ENCODE measurements at places on chromosomes 12 and 14.

- DNase-seq: no peak
These were observed 12.6 kb upstream of the CD69 start for GRCh38 chr12:9773216-9773877.

- peak; percentile 60 for DNase-seq
These were observed 16.6 kb downstream of the FBRSL1 start for GRCh38 chr12:132506328-132507160.

GRCh38 chr12:100168562-100168961 lies 25.9 kb upstream of the BLTP3B start:
- no peak for DNase-seq

- no peak for DNase-seq
These were observed 144.9 kb upstream of the CRY1 start for GRCh38 chr12:107238296-107238695.

- DNase-seq: peak; percentile 37
These were observed at the start of gene KIF5A for GRCh38 chr12:57549909-57550640. Gene KIF5A (plus strand): TSS chr12:57550044. CDS start chr12:57550272, 228 bp downstream.

DNA sequence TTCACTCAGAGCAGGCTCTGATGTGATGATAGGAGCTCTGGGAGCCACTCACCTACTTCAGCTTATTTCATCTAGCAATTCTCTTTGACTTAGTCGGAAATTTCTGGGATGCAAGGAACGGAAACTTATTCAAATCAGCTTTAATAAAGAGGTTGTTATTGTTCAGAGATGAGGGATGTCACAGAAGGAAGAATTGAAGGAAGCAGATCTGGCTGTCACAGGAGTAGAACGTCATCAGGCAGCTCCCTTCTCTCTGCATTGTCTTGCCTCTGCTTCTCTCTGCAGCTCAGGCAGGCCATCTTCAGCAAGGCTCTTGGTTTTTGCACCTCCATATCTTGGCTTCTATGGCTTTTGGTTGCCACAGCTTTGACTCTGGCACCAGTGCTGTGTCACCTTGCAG lies 7.6 kb upstream of the TMEM30B start:
- DNase-seq: no peak

DNA sequence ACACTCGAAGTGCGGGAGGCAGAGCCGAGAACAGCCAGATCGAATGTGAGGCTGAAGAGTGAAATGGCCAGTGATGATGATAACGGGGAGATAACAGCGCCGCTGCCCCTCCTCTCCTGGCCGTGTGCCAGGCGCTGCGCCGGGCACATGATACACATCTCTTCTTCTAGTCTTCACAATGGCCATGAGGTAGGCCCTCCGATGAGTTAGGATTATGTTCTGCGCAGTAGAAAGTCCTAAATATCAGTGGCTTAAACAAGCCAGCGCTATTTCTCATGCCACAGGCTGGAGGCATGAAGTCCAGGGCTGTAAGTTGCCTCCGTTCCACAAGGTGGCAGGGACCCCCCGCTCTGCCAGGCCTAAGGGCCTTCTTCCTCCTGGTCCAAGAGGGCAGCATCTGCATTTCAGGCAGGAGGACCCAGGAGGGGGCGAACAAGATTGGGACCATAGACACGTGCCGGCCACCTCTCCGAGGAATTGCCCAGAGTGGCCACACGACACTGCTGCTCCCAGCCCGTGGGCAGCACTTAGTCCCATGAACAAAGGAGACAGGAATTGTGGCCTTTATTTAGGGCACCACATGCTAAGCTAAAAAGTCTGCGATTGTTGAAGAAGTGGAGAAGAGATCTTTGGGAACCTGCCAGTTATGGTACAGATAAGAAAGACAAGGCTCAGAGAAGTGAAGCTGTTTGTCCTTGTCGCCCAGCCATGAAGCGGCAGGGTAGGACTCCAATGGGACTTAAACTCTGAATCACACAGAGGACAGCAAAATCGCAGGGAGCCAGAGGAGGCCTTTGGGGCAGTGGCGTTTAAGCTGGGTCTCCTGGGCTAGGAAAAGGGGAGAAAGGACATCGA lies 10.9 kb upstream of the HVCN1 start:
- DNase-seq: no peak

- no peak for DNase-seq
These were observed 9.1 kb downstream of the OR6S1 start for GRCh38 chr14:20632448-20632830.

DNA sequence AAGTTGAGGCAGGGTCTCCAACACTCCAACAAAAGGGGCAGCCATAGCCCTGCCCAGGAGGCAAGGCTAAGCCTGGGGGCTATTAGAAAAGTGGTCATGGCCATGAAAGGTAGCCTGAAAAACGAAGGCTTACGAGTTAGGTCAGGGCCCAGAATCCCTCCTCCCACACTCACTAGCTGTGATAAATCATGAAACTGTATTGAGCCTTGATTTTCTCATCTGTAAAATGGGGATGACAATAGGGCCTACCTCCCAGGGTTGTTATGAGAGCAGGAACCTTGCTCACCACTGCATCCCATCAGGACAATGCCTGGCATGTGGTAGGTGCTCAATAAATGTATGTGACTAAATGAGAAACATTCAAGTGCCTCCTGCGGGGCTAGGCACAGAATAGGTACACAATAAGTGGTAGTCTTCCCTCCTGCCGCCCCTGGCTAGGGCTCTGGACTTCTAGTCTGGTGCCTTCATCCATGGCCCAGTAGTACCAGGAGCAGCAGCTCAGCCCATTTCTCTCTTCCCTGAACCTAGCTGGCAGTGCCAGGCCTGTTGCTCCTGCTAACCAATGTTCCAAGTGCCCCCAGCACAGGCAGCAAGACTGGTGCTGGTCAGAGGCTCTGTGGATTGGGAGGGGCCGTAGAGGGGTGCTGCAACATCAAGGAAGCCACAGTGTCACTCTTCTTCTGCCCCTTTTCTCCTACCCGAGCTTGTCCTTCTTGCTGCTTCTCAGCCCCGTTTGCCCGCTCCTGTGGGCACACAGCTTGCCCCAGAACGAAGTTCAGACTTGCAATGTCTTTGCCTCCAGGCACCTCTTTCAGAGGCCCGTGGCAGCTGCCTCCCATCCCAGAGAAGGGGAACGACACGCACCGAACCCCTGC lies 7.8 kb downstream of the PGF start:
- no peak for DNase-seq

DNA sequence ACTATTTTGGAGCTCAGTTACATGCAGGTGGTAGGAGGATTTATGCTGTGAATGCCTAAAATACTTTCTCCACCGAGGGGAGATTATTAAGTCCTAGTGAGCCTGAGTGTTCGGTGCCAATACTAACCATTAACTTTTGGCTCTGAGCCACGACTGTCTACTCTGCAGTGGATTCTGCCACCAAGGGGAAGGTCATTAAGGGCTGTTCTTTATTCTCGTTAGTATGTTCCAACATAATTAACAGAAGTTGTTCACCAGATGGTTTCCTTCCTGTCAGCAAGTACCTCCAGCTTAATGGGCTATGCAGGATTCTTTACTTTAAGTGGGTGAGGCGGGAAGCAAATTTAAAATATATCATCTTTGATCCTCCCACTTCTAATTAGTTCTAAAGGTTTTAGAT lies 326.3 kb downstream of the BMP4 start:
- DNase-seq: no peak

- no peak for DNase-seq
These were observed 1448.0 kb downstream of the AACS start for GRCh38 chr12:126512916-126513913.

- no peak for DNase-seq
These were observed 83.4 kb downstream of the GTF2A1 start for GRCh38 chr14:81137316-81137715.

GRCh38 chr14:92143962-92144361 lies 22.2 kb downstream of the CPSF2 start:
- no peak for DNase-seq

GRCh38 chr12:12715459-12716150 lies 1.6 kb upstream of the CDKN1B start:
- no peak for DNase-seq

GRCh38 chr12:131565267-131566015 lies 145.4 kb upstream of the SFSWAP start:
- no peak for DNase-seq

DNA sequence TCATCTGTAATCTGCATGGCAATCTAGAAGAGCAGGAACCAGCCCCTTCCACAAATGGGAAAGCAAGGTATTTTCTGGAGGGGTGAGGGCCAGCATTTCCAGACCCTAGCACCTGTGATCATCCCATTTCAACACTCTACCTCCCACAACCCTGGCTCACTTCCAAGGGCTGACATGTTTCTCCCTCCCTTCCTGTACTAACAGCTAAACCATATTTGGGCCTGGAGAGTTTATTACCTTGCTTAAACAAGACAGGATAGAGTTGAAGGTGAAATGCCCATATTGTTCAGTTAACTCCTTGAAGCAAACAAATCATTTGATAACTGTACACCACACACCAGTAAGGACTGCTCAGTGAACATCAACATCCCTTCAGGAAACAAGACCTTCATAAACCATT lies 158.4 kb downstream of the PPM1H start:
- DNase-seq: no peak

DNA sequence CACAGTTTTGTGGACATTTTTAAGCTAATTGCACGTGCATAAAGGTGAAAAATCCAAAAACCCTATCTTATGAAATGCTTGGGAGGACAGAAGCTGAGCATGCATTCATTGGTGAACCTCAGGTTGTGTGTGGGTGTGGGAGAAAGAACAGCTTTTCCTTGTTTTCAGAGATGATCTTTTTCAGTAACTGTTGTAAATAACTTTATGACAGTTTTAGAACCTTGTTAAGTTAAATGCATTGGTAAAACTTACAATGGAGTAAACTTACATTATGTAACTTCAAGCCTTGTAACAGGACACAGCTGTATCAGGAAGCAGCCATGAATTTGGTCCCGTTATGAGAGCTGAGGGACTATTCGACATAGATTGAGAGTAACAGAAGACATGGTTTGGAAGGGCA lies 587.4 kb downstream of the GALC start:
- DNase-seq: no peak

DNA sequence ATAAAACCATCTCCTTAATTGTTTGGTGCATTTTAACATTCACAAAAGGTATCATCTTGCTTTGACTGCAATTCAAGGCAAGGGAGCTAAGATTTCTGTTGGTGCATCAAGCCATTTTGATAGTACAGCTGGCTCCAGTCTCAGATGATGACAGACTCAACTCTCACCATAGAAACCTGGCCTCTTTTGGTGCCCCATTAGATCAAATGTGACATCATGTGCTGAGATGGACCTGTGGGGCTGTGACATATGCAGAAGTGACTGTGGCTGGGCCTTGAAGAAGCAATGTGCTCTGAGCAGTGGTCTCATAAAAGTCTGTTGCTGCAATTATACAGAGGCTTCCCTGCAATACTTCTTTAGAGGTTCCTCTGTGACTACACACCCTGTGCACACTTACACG lies 88.4 kb downstream of the SLC2A13 start:
- no peak for DNase-seq

GRCh38 chr12:57103856-57104255 lies 7.3 kb downstream of the STAT6 start:
- no peak for DNase-seq

DNA sequence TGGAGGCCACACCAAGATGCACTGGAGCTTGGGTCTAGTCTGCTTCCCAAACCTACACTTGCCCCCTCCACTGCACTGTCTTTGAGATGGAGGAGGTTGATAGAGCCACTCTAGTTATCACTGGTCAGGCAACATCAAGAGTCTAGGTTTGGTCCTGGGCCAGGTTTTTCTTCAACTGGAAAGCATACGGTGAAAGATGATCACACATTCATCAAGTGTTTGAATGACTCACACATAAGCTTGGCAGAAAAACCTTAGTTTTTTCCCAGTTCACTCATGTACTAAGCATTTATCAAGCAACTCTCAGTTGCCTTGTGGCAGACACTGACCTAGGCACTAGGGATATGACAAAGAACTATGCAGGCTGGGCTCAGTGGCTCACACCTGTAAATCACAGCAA lies 84.5 kb downstream of the PLEKHG3 start:
- no peak for DNase-seq

DNA sequence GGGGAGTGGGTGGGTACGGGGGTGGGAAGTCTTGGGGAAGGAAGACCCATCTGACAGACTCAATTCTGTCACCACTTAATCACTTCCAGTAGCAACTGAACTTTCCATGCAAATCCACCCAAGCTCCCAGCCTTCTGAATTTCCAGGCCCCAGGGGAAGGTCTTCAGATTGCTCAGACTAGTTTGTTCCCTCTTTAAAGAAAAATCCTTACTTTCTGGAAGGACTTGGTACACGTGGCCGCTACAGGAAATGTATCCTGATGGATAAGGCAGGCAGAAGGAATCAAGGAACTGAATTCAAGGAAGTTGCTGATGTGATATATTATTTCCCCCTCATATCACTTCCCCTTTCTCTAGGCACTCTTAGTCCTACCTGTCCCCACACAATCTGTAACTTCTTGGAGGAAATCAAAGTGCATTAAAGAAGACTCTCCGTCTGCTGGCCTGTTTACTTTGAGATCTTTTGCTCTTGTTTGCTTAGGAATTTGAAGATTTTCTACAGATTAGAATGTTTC lies 6.4 kb downstream of the NFKBIA start:
- DNase-seq: no peak

GRCh38 chr14:20180486-20180885 lies 10.2 kb upstream of the OR11G2 start:
- no peak for DNase-seq

- DNase-seq: no peak
These were observed 47.2 kb upstream of the CTDSP2 start for GRCh38 chr12:57893431-57894353.

DNA sequence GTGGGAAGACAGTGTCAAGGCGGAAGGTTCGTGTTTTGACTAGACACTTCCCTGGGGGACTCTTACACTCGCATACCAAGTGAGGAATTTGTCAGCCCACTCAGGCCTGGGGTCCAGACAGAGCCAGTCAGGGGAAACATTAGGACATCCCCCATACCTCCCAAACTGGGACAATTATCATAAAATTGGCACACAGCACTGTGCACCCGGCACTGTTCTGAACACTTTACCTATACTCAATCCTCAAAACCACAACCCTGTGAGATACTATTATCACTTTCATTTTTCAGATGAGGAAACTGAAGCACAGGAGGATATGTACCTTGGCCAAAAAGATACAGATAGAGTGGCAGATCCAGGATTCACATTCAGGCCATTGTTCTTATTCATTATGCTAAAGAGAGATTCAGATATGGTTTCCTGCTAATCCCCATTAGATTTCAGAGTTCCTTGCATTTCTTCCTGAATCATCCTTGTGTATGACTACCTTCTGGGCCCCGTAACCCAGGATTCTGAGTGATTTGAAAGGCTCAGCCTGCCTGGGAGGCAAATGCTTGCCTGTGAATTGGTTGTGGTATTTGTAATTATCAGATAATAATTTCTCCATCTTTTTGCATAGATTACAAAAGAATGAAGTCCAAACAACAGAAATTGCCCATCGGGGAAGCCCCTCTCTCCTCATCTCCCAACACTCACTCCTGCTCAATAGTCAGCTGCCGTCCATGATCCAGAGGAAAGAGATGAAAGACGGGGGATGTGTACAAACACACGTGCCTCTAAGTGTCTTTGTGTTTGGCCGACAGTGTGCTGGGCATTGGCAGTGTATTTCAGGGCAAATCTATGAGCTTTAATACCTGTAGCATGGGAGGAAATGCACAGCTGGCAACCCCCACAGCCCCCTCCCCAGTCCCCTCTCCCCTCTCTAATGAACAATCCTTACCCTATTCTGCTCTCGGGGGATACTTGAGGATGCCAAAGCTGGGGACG lies 4.6 kb downstream of the TAC3 start:
- DNase-seq: no peak

- DNase-seq: peak; percentile 34
These were observed 35.7 kb downstream of the MRPL42 start for GRCh38 chr12:93502802-93503623.
